Left ventricle myocardium superior (tissue), 1 donor: ENCODE measurements at places on chromosomes 1 and 21. TPM values are rescaled to one million over a fixed set of nuclear protein-coding genes. Genes with fewer than 3 reads are reported as not detected.

Gene SPRR2E
- total RNA-seq, result not detected

Gene SPOCD1
- not detected for total RNA-seq

Gene KDF1
- total RNA-seq, result 0.37 TPM

Gene ADAMTS5
- 3.0 TPM for total RNA-seq

Gene CD247
- 0.57 TPM for total RNA-seq

Gene TMPRSS15
- not detected for total RNA-seq

Gene CCDC30
- 1.2 TPM for total RNA-seq

Gene FAM76A
- 12.3 TPM for total RNA-seq

Gene ZNF692
- 27.1 TPM for total RNA-seq

Gene PRDM2
- total RNA-seq, result 38.5 TPM

Gene PTGFR
- total RNA-seq, result 1.3 TPM

Gene RAB25
- total RNA-seq, result not detected

Gene SPATA46
- total RNA-seq, result not detected

Gene XCL2
- total RNA-seq, result not detected

Gene INAVA
- 0.05 TPM for total RNA-seq

Gene OMA1
- 29.4 TPM for total RNA-seq

Gene SMIM1
- 15.3 TPM for total RNA-seq

Gene GBP7
- total RNA-seq, result not detected

Gene RCSD1
- 45.3 TPM for total RNA-seq

Gene ITLN2
- not detected for total RNA-seq

Gene IL20
- not detected for total RNA-seq

Gene KIF21B
- total RNA-seq, result 0.45 TPM

Gene ADIPOR1
- total RNA-seq, result 88.1 TPM

Gene GALNT2
- total RNA-seq, result 22.0 TPM

Gene KRTAP21-2
- total RNA-seq, result not detected

Gene CLCNKB
- 2.1 TPM for total RNA-seq

Gene LENEP
- total RNA-seq, result not detected

Gene PEAR1
- 8.2 TPM for total RNA-seq

Gene CLIC4
- total RNA-seq, result 358 TPM

Gene ITSN1
- 44.4 TPM for total RNA-seq

Gene FALEC
- not detected for total RNA-seq
